8988T (cell line): ENCODE measurements at places on chromosomes 3 and 15.

- no peak for DNase-seq
Measured at GRCh38 chr15:101390462-101390861, 95.4 kb upstream of the SNRPA1 start.

DNA sequence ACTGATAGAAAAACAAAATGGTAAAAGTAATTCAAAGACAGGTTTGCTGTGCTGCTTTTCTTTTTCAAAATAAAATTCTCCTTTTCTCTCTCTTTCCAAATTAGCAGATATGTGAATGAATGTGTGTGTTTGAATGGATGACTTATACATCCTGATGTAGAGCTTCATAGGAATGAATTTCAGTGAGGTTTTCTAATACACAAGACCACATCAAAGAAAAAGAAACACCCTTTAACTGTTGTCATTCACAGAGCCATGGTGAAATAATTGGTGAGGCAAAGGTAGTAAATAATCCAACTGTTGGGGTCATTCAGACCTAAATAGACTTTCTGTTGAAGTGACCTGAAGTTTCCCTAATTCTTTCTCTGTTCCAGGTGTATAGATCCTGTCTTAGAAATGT, 139.1 kb upstream of the ZPLD1 start:
- DNase-seq: no peak

- no peak for DNase-seq
Measured at GRCh38 chr3:79551997-79552396, 215.8 kb downstream of the ROBO1 start.

DNA sequence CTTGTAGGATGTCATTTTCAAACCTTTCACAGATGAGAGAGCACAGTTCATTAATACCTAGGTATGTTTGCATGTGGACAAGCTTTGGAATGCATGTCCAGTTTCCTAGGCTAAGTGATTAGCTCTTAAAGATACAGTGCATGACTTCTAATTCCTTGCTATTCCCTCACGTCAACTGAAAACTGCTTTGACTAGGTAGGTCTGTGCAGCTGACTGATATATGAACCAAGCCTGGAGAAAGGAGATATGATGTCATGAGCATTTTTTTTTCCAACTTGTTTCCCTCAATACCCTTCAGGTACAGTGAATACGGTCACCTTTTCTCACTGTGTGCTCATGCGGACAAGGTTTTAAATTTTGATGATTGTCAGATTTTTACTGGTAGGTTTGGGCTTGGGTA, 41.6 kb upstream of the TASOR start:
- no peak for DNase-seq
